ENCODE measurements at places on chromosomes 4 and X.

GRCh38 chrX:47221756-47222155 is 3.3 kb downstream of the CDK16 start:
- no peak for DNase-seq

- DNase-seq: no peak
Measured at GRCh38 chr4:145984563-145984962, 45.9 kb upstream of the ZNF827 start.

GRCh38 chr4:169840554-169840953 is 82.8 kb upstream of the HPF1 start:
- no peak for DNase-seq

DNA sequence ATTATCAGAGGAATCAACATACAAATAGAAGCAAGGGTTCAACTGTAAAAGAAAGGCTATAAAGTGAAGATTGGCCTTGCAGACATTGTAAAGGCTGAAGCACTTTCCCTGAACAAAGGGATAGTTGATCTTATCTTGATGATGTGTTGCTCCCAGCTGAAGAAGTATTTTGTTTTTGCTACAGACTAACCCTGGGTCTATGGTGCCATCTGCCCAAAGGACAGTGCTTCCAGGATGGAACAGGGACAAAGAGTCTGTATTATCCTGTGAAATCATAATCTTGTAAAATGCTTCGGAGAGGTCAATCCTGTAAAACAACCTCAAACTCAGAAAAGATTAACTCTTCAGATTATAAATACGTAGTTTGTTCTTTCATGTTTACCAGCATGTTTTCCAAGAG is 251.7 kb upstream of the ANKRD50 start:
- peak; percentile 68 for DNase-seq

GRCh38 chr4:118992149-118992548 is 103.5 kb downstream of the SYNPO2 start:
- DNase-seq: no peak
